NCI-H2171 treated with DMSO at 0.1 percent for 48 hours (cell line): ENCODE measurements at places on chromosomes 1 and 21.

DNA sequence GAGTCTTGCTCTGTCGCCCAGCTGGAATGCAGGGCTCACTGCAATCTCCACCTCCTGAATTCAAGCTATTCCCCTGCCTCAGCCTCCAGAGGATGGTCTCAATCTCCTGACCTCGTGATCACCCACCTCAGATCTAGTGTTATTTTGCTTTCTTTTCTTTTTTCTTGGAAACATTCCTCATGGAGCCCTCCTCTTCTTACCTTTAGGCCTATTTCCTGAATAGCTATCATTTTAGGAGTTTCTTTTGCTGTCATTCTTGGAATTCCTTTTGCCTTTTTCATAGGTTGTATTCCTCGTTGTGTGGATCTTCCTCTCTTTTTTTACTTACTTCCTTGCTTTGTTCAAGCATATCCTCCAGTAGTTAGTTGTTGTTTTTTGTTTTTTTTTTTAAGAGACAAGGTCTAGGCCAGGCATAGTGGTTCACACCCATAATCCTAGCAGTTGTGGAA is 173.8 kb downstream of the RASAL2 start:
- DNase-seq, result no peak

GRCh38 chr1:234713859-234714258 is 103.9 kb upstream of the IRF2BP2 start:
- DNase-seq, result no peak

DNA sequence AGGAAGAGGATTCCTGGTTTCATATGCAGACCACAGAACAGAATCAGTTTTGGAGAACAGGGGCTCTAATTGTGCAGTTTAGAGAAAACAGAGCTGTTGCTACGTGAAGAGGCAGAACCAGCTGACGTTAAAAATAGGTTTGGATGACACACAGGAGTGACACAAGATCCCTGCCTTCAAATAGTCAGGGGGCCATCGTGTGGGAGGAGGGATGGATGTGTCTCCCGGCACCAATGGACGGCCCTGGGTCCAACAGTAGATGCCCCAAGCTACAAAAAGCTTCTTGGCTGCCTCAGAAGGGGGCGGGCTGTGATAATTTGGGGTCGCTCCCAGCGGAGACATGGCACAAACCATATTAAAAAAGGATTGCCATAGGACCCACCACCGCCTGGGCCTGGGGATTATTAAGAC is 87.8 kb downstream of the MRPL37 start:
- DNase-seq, result peak; percentile 73

GRCh38 chr1:234208351-234208750 is 164.9 kb upstream of the COA6 start:
- no peak for DNase-seq

DNA sequence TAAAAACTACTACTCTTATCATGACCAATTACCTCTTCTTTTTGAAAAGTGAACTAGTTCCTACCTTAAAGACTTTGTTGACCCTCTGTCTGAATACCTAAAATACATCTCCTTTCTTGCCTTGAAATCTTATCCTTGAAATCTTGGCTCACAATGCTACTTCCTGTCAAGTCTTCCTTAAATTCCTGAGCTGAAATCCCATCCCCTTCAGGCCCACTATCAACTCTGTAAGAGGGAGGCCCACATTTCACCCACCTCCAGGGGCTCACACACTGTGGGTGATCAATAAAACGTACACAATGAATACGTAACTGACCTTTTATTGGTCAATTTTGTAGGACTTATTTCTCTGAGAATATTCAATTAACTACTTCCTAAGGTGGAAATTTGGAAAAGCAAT is 88.0 kb downstream of the APP start:
- DNase-seq, result no peak

DNA sequence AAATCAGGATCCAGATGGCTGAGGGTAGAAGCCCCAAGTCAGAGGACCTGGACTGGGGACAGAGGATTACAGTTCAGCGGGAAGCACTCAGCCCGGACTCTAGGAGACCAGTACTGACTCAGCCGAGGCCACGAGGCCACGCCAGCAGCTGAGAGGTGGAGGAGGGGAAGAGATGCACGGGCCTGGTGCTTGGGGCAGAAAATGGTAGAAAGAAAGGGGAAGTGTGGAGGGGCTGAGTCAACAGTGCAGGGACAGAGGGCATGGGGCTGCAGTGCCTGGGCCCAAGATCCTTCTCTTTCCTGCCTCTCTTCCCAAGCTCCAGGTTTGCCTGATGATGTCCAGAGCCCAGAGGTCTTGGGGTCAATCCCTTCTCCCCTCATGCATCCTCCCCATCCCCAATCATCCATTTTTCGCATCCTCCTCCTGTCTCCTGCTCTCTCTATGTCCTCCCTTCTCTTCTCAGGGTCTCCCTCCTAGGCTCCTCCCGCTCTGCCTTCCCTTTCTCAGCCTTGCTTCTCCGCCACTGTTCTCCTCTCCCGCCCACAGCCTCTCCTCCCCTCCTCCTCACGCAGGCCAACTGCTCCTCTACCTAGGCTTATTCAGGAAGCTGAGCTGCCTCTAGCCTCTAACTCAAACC is 7.7 kb downstream of the ARHGEF2 start:
- no peak for DNase-seq

DNA sequence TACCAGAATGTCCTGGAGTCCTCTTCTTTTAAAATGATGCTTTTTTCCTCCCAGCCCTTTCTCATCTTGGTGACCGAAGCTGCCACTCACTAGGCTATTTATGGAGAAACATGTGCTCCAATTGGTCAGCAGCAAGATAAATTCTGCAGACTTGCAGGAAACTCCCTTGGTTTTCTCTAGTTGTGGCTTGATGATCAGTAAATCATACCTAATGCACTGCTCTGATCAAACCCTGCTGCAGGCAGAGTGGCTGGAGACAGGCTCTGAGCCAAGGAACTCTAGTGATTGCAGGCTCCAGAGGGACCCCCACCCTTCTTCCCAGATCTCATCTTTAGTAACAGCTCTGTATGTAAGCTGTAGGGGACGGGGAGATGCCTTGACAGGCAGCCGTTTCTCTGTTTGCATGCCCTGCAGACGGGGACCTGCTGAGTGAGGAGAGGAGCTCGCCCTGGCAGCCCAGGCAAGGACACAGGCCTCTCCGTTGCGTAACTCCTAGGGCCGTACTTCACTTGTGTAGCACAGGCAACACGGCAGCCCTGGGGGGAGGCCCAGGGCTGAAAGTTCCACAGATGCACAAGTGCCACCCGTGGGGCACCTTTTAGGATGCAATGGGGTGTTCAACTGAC is 14.5 kb downstream of the SLC6A17 start:
- DNase-seq, result no peak

- no peak for DNase-seq
Measured at GRCh38 chr1:197170538-197170937, 24.1 kb upstream of the ASPM start.

DNA sequence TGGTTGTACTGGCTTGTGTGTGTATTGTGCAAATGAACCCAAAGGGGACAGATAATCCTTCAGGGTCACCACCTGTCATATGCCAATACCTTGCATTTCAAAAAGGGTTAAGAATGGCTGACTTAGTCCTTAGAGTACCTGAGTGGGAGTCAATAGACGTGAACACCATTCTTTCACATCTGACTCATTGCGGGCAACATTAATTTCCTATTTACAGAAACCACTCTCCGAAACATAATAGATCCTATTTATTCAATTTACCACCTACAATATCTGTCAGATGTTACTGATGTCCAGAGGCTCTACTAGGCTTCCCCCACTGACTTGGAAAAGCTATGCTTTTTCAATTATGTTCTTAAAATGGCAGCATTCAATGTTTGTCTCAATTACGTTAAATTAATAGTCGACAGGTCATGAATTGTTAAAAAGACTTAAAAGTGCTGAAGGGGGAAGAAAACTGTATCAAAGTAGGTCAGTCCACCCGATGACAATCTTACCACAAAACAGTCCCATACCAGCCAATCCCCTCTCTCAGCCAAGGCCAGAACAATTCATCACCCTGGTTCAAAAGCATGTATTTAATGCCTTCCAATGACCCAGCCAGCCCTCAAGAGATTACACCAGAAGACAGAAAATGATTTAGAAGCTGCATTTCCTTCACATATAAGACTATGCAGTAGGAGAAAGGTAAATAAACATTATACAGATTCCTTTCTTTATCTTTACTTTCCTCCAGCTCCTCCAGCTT is 48.6 kb upstream of the PLA2G2C start:
- DNase-seq, result no peak

GRCh38 chr1:247156787-247157232 is 15.0 kb downstream of the ZNF124 start:
- DNase-seq, result no peak

DNA sequence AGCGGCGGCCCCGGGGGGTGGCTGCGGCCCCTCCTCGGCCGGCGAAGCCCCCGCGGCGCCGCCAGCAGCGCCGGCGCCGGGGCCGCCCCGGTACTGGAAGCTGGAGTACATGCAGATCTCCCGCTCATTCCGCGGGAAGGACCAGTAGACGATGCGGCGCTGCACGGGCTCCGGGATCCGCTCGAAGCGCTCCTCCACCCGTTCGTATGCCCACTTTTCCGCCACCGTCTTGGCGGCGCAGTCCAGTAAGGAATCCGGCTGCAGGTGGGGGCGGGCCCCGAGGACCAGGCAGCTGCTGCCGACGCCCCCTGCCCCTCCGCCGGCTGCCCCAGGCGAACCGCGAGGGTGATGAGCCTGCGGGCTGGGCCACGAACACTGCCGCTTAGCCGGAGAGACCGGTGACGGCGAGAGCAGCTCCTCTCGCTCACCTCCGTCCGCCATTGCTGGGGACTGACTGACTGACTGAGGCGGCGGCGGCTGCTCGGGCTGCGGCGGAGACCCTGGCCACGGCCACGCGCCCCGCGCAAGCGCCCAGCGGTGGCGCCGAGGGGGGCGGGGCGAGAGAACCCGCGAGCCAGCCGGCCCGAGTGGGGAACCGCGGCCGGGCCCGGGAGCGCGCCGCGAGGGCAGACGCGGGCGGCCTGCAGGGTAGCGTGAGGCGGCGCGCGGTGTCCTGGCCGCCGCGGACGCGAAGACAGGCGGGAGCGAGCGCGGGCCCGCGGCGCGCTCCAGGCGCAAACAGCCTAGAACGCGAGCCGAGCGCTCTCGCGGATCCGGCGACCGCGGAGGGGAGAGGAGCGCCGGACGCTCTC is at the start of gene ZSWIM5:
TSS of gene ZSWIM5 (minus strand) at position 696 of the 812 bp plus-strand sequence. CDS start at position 441, 255 bp downstream.
- peak; percentile 72 for DNase-seq

DNA sequence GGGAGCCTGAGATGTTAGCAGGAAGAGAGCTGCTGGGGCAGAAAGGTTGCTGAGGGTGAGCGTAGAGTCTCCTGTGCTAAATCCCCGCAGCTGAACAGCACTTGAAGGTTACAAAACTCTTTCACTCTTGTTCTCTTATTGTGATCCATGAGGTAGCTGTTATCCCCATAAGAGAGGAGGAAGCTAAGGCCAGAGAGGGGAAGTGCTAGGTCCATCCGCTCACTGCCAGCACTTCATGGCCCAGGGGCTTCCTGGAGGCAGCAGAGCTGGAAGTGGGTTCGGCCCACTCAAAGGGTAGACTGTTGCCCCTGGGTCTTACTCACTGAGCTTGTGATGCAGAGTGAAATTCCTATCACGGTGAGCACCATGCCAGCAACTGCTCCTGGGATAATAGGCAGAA is 5.6 kb downstream of the TMEM234 start:
- no peak for DNase-seq

- DNase-seq, result peak; percentile 86
Measured at GRCh38 chr1:64337475-64337874, 132.5 kb upstream of the CACHD1 start.

DNA sequence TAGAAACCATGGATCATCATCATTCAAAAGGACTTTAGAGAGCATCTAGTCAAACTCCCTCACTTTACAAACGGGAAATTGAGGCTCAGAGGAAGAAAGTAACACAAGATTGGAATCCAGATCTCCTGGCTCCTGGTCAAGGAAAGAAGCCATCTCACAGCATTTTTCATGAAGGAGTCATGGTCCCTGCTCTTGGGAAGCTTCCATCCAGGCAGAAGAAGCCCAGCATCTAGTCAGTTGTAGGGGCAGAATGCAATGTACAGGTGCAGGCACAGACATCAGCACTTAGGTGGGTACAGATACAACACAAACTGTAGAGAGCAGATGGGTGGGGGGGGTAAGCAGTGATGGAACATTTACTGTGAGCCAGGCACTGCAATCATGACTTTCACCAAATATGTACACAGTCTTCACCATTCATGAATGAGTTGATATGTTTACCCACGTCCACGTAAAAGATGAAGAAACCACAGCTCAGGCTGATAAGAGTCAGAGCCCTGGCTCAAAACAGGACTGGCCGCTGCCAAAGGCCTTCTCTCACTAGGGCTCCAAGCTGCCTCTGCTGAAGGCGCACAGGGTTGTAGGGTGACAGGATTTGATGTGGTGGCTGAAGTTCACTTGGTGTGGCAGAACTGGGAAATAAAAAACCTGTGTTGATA is 44.0 kb downstream of the OPTC start:
- peak; percentile 28 for DNase-seq

- DNase-seq, result no peak
Measured at GRCh38 chr1:219782929-219783328, 145.4 kb downstream of the SLC30A10 start.

DNA sequence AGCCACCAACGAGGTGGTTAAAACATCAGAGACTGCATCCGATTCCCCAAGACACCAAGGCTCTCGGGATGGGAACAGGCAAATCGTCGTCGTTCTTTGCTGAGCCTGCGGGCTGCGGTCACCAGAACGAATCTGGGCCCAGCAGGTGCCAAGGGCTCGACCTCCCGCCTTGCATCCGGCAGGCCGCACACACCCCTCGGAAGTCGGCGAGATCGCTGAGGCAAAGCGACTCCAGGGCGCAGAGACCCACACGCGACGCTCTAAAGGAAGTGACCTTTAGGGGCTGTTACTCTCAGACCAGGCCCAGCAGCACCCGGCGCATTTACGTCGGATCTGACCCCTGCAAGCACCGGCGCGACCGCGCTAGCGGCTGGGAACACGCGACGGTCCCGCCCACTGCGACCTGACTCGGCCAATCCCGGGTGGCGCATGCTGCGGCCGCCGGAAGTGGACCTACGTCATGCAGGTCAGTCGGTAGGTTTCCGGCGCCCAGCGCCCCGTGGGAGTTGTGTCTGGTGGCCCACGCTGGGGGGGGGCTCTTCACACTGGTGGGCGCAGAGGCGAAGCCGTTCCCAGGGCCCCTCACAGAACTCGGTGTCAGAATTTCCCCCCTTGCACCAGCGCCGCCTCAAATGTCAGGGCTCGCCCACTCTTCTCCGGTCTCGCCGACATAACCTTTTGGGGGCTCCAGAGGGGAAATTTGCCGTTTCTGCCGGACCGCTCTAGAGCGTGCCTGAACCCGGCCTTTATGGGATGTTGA is 7.5 kb upstream of the PARK7 start:
- DNase-seq, result peak; percentile 76

GRCh38 chr21:15210235-15210678 is 145.5 kb upstream of the NRIP1 start:
- DNase-seq, result no peak

GRCh38 chr1:217407534-217408001 is 223.3 kb downstream of the GPATCH2 start:
- no peak for DNase-seq

DNA sequence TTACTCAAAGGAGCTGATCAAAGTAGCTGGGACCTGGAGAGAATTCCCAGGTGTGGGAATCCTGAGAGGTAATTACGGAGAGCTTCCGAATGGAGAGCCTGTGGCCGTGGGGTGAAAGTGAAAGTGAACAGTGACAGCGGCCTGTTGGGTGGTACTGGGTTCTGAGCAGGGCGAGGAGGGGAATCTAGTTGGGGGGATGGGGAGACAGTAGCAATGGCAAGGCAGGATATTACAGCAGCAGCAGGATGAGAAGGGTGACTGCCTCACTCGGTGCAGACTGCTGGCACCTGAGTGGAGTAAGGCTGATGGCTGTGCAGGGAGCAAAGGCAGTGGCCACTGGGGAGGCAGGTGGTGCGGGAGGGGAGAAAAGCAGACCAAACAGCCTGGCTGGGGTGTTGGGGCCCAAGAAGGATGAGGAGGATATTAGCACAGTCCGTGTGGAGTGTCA is 70.3 kb upstream of the PRDX6 start:
- DNase-seq, result no peak
